ENCODE measurements at places on chromosomes 4 and X. TPM values are rescaled to one million over a fixed set of nuclear protein-coding genes. Genes with fewer than 3 reads are reported as not detected.

- peaks cover 27% of the 10 kb centered on the region for H3K36me3 ChIP-seq
- H3K4me3 ChIP-seq = no peak overlapping the region
- no peak overlapping the region for H3K27ac ChIP-seq
- no peaks in the 10 kb centered on the region for H3K27me3 ChIP-seq
- peaks cover 7% of the 10 kb centered on the region for H3K4me1 ChIP-seq
Measured at GRCh38 chr4:53346920-53347852, 18.7 kb downstream of the SCFD2 start.

DNA sequence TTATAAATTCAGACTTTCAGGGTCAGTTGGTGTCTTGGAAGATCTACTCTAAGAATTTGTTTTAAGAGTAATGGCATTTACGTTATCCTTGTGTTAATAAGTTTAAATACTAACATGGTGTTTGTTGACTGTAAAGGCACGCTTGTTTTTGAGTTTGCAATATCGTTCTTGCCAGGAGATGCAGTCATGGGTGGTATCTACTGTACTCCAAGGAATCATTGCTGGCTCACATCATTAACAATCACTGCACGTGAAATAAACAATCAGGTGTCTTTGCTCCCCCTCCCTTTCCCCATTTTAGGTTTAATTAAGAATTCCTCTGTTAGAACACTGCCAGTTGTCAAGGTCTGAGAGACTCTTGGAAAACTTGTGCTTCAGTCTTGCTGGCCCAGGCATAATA, 1.6 kb downstream of the HHIP start:
- peaks cover 56% of the 10 kb centered on the region for H3K27me3 ChIP-seq
- peaks cover 2% of the 10 kb centered on the region for H3K36me3 ChIP-seq
- H3K27ac ChIP-seq = no peak overlapping the region
- H3K4me1 ChIP-seq = peaks cover 24% of the 10 kb centered on the region

GRCh38 chr4:6914448-6914847, 4.8 kb downstream of the TBC1D14 start:
- no peak overlapping the region for H3K4me3 ChIP-seq
- no peaks in the 10 kb centered on the region for H3K36me3 ChIP-seq
- DNase-seq = no peak
- no peaks in the 10 kb centered on the region for H3K27me3 ChIP-seq
- H3K27ac ChIP-seq = peak overlapping the region; percentile 8

The SCML2 gene
- 3.0 TPM for total RNA-seq

DNA sequence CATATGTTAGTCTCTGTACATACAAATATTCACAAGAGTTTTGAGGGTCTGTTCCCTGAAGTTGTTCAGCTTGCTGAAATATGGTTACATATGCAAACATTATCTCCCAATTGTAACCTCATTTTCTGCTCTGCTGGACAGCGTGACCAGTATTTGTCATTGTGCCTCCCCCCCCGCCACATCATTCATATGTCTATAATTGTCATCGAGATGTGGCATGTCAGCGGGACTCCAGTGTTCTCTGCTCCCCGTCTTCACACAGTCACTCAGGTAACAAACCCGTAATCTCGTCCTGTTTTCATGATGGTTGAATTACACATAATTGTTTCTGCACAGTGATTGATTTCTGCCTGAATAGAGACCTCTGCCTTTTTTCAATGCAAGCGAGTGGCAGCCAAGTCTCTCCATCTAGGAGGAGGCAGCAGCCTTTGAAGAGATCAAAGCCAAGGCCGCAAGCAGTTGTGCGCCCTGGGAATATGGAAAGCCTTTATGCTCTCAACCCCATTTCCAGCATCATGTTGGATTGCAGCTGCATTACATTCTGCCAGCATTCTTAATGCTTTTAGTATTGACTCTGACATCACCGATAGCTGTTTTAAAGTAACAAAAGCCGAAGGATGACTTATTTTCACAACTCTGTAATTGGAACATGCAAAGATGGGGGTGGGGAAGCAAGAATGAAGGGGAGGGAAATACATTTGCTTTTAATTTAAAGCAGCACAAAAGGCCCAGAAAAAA, 27.4 kb downstream of the LEF1 start:
- H3K27me3 ChIP-seq = no peaks in the 10 kb centered on the region
- H3K36me3 ChIP-seq = peaks cover 10% of the 10 kb centered on the region
- peak overlapping the region; percentile 96 for H3K27ac ChIP-seq
- H3K4me3 ChIP-seq = peak overlapping the region; percentile 95
- DNase-seq = peak; percentile 70
- peaks cover 99% of the 10 kb centered on the region for H3K4me1 ChIP-seq

The GAGE12E gene
- total RNA-seq = not detected

- H3K27ac ChIP-seq = no peak overlapping the region
- no peak overlapping the region for H3K4me3 ChIP-seq
- no peaks in the 10 kb centered on the region for H3K27me3 ChIP-seq
- H3K36me3 ChIP-seq = peaks cover 27% of the 10 kb centered on the region
- no peaks in the 10 kb centered on the region for H3K4me1 ChIP-seq
Measured at GRCh38 chrX:1600406-1601050, 9.1 kb downstream of the AKAP17A start.

GRCh38 chr4:1357356-1358248, 10.6 kb downstream of the UVSSA start:
- H3K4me3 ChIP-seq = no peak overlapping the region
- no peak for DNase-seq
- H3K4me1 ChIP-seq = no peaks in the 10 kb centered on the region
- no peaks in the 10 kb centered on the region for H3K27me3 ChIP-seq
- no peak overlapping the region for H3K27ac ChIP-seq
- peaks cover 2% of the 10 kb centered on the region for H3K36me3 ChIP-seq

The CWH43 gene
- total RNA-seq = not detected

The ADGRL3 gene
- not detected for total RNA-seq

GRCh38 chr4:47510506-47511143, 25.6 kb downstream of the ATP10D start:
- DNase-seq = no peak
- H3K27ac ChIP-seq = peak overlapping the region; percentile 35
- H3K27me3 ChIP-seq = no peaks in the 10 kb centered on the region
- H3K4me1 ChIP-seq = no peaks in the 10 kb centered on the region
- no peaks in the 10 kb centered on the region for H3K36me3 ChIP-seq

GRCh38 chr4:88457307-88458103, 586 bp downstream of the HERC5 start:
- peaks cover 9% of the 10 kb centered on the region for H3K27me3 ChIP-seq
- DNase-seq = peak; percentile 57
- peaks cover 5% of the 10 kb centered on the region for H3K36me3 ChIP-seq
- peak overlapping the region; percentile 97 for H3K4me3 ChIP-seq
- peak overlapping the region; percentile 61 for H3K27ac ChIP-seq
- H3K4me1 ChIP-seq = peaks cover 31% of the 10 kb centered on the region

DNA sequence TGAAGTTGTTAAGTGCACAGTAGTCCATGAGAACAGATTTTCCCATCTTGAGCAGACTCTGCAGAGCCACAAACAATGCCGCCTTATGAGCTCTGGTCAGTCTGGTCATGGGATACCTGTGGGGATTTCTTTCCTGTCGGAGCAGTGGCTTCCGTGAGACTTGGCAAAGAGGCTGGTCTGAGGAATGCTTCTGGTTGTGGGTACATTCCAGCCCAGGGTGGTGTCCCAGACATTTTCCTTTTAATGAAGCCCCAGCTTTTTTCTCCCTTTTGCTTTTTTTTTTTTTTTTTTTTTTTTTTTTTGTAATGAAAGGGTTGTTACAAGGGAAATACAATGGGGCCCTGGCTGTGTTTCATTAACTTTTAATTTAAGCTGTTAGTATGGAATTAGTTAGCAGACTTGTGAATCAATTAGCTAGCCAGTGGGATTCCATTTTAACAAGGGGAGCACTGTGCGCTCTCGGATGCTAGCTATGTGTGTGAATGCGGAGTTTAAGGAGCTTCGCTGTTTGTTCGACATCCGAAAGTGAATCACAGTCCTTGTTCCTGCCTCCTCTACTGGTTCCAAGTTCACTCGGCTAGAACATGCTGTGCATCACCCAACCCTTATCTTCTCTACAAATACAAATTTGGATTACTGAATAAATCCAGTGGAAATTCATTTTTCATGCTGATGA, 225.1 kb downstream of the CBR4 start:
- no peaks in the 10 kb centered on the region for H3K4me1 ChIP-seq
- H3K27me3 ChIP-seq = peaks cover 22% of the 10 kb centered on the region
- no peaks in the 10 kb centered on the region for H3K36me3 ChIP-seq
- DNase-seq = no peak
- no peak overlapping the region for H3K27ac ChIP-seq

GRCh38 chrX:136759968-136760367, 20.8 kb downstream of the ARHGEF6 start:
- peak overlapping the region; percentile 65 for H3K4me3 ChIP-seq
- no peak for DNase-seq
- H3K27ac ChIP-seq = peak overlapping the region; percentile 48
- H3K36me3 ChIP-seq = peaks cover 7% of the 10 kb centered on the region
- H3K4me1 ChIP-seq = peaks cover 50% of the 10 kb centered on the region

DNA sequence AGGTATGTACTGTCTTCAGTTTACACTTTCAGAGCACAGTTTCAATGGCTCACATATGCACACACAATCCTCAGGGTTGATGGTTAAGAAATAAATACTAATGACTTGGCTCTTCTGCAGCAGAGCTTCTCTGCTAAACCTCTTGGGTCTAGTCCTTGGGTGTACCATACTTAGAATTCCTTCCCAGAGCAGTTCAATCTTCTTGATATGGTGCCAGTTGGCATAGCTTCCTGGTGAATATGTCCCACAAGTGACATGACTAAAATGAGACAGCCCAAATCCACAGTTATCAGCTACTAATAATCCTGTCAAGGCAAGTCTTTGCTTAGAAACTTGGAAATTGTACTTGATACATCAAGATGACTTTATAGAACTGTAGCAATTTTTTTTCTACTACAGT, 654.4 kb downstream of the IQCM start:
- DNase-seq = no peak
- H3K27me3 ChIP-seq = no peaks in the 10 kb centered on the region
- no peak overlapping the region for H3K4me3 ChIP-seq
- no peaks in the 10 kb centered on the region for H3K4me1 ChIP-seq
- H3K27ac ChIP-seq = no peak overlapping the region

- no peak overlapping the region for H3K27ac ChIP-seq
- no peak for DNase-seq
- no peaks in the 10 kb centered on the region for H3K36me3 ChIP-seq
- no peaks in the 10 kb centered on the region for H3K4me1 ChIP-seq
Measured at GRCh38 chr4:151473521-151474097, 64.6 kb downstream of the FHIP1A start.

DNA sequence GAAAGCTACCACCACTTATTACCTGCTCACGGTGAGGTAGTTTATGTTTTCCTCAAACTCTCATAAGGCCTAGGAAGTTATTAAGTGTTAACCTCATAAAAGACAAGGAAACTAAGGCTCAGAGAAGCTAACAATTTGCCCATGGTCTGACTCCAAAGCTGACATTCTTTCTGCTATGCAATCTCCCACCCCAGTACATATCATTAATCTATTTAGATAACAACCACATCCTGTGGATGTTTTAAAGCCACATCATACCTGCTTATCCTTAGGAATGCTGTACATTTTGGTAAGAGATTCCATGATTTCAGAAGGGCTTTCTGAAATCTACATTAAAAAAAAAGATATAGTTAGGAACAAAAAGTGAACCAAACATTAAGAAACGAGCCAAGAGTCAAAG, 55.4 kb downstream of the HUWE1 start:
- peaks cover 44% of the 10 kb centered on the region for H3K36me3 ChIP-seq
- H3K27ac ChIP-seq = peak overlapping the region; percentile 68

DNA sequence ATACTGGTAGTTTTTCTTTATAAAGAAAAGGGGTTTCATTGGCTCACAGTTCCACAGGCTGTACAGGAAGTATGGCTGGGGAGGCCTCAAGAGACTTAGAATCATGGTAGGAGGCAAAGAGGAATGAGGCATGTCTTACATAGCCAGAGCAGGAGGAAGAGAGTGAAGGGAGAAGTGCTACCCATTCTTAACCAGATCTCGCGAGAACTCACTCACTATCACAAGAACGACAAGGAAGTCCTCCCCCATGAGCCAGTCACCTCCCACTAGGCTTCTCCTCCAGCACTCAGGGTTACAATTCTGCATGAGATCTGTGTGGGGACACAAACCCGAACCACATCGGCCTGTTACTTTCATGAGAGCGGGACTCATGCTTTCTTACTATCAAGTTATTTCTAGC, 240.5 kb downstream of the TENM3 start:
- H3K27ac ChIP-seq = no peak overlapping the region
- no peak for DNase-seq
- peaks cover 7% of the 10 kb centered on the region for H3K27me3 ChIP-seq
- H3K4me1 ChIP-seq = peaks cover 4% of the 10 kb centered on the region
- no peaks in the 10 kb centered on the region for H3K36me3 ChIP-seq

GRCh38 chrX:153627675-153628111, 19.3 kb upstream of the DUSP9 start:
- peaks cover 7% of the 10 kb centered on the region for H3K27me3 ChIP-seq
- H3K4me3 ChIP-seq = no peak overlapping the region

The NPY2R gene
- total RNA-seq = not detected

The TAF7L gene
- total RNA-seq = not detected

The UCHL1 gene
- 2.8 TPM for total RNA-seq

- no peaks in the 10 kb centered on the region for H3K27me3 ChIP-seq
- H3K27ac ChIP-seq = no peak overlapping the region
- H3K4me1 ChIP-seq = no peaks in the 10 kb centered on the region
- H3K4me3 ChIP-seq = no peak overlapping the region
- peaks cover 2% of the 10 kb centered on the region for H3K36me3 ChIP-seq
Measured at GRCh38 chr4:1492142-1492457, 85.9 kb upstream of the NKX1-1 start.

DNA sequence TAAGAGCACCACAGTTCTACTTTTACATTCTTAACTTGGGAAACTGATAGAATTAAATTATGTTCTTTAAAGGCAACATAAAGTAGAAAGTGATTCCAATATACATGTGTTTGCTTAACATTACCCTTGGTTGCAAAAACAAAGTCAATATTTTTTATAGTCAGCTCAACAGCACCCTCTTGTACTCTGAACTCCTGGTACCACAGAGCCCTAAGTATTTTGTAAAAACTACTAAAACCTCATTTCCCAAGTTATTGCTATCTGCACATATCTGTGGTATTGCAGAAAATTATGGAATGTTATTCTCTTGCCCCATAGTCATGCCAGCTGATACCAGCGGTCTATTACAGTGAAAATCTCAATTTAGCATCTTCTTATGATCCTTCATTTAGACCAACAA, 2.9 kb downstream of the KIF4A start:
- DNase-seq = no peak
- H3K4me1 ChIP-seq = no peaks in the 10 kb centered on the region
- no peaks in the 10 kb centered on the region for H3K27me3 ChIP-seq
- H3K27ac ChIP-seq = no peak overlapping the region
- H3K4me3 ChIP-seq = peak overlapping the region; percentile 27
- no peaks in the 10 kb centered on the region for H3K36me3 ChIP-seq

GRCh38 chr4:149831656-149832208, 16.1 kb upstream of the IQCM start:
- no peaks in the 10 kb centered on the region for H3K27me3 ChIP-seq
- no peaks in the 10 kb centered on the region for H3K36me3 ChIP-seq
- no peak for DNase-seq
- H3K27ac ChIP-seq = no peak overlapping the region
- no peaks in the 10 kb centered on the region for H3K4me1 ChIP-seq
- no peak overlapping the region for H3K4me3 ChIP-seq

- DNase-seq = no peak
- no peaks in the 10 kb centered on the region for H3K36me3 ChIP-seq
- H3K27me3 ChIP-seq = no peaks in the 10 kb centered on the region
- no peak overlapping the region for H3K4me3 ChIP-seq
Measured at GRCh38 chr4:64251781-64252180, 157.5 kb downstream of the TECRL start.
